ENCODE measurements at places on chromosomes 7 and 10. TPM values are rescaled to one million over a fixed set of nuclear protein-coding genes. Genes with fewer than 3 reads are reported as not detected.

DNA sequence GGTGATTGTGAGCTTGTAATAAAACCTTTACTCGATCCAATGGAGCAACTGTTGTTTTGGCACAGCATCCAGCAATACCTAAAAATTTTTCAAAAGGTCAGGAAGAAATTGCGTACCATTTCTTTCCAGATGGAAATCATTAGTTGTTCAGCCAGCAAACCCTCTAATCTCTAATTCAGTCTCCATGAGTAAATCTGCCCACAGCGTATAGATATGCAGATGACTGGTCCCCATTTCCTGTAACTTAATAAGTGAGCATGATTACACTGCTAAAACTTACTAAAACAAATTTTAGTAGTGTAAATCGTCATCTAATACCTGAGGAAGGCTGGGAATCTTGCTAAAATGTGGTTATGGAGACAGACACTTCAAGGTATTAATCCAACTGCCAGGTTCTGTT, 10.6 kb downstream of the SLC25A16 start:
- no peak overlapping the region for H3K27ac ChIP-seq
- DNase-seq: no peak
- H3K27me3 ChIP-seq: no peaks in the 10 kb centered on the region
- peaks cover 13% of the 10 kb centered on the region for H3K36me3 ChIP-seq
- H3K4me1 ChIP-seq: no peaks in the 10 kb centered on the region

GRCh38 chr10:24502006-24502405, 221.7 kb downstream of the ARHGAP21 start:
- H3K4me3 ChIP-seq: no peak overlapping the region
- no peaks in the 10 kb centered on the region for H3K27me3 ChIP-seq
- H3K36me3 ChIP-seq: peaks cover 17% of the 10 kb centered on the region

DNA sequence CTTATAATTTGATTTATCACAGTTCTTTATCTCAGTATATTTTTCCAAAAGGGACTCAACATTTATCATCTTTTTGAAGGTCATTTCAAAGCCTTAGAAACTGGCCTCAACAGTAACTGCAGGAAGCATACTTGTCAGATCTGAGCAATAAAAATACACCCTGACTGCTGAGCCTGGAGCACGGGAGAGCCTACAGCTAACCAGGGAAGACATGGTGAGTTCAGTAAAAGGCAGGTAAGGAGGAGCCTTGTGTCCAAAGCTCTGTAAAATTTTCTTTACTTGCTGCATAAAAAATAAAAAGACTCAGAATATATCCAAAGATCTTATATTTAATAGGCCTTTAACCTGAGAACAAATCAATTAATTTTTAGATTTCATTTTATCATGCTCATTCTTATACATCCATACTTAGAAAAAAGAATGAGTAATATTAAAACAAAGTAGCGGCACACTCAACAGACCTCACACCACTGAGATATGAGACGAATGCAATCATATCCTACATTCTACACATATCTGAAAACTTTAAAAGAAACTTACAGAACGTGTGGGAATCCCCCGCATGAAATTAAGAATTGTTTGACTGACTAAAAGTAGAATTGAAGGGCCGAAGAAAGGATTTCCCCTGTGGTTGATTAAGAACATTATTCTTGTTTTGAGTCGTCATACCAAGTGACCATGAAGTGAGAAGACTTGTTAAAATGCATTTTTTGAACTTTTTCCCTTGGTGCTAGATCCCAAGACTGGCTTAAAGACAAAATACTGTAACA, 296.4 kb upstream of the MKLN1 start:
- H3K27ac ChIP-seq: no peak overlapping the region
- DNase-seq: no peak
- no peaks in the 10 kb centered on the region for H3K4me1 ChIP-seq
- H3K4me3 ChIP-seq: no peak overlapping the region
- H3K27me3 ChIP-seq: no peaks in the 10 kb centered on the region

Gene NKX2-3
- total RNA-seq: not detected

DNA sequence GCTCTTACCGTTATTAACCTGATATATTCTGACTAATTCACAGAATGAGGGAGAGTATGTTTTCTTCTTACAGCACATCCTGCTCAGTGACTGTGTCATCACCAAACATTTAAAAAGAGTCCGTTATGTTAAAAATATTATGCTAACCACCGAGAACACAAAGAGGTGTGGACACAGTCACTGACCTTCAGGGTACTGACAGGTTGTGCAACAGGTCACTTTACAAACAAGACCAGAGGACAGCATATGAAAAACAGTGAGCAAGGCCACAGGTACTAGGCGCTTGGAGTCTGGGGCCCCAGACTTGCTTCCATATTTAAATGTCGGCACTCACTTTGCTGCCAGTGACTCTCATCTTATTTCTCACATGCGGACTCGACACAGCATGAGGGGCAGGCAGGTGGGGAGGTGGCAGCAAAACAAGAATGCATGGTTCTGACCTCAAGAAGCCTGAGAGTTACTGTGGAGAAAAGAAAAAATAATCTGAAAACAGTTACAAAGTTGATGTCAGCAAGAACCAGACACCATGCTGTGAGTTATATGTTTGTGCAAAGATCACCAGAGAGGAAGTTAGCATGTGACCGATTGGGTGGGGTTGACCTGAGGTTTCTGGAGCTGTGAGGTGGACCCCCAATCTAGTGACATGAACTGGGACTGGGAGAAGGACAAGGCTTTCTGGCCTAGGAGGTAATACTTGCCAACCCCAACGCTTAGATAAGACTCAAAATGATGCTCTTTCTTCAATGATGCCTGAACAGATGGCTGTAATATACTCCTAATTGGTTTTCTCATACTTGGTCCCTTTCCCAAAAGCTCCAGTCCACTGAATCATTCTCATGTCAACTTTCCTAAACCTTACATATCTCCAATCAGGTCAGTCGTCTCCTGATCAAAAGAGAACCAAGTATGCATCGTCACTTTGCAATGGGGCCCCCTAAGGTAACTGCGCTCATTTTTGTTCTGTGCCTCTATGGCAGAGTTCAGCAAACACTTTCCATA, 102.4 kb downstream of the HIPK2 start:
- DNase-seq: no peak
- no peak overlapping the region for H3K4me3 ChIP-seq
- no peak overlapping the region for H3K27ac ChIP-seq
- H3K4me1 ChIP-seq: no peaks in the 10 kb centered on the region

DNA sequence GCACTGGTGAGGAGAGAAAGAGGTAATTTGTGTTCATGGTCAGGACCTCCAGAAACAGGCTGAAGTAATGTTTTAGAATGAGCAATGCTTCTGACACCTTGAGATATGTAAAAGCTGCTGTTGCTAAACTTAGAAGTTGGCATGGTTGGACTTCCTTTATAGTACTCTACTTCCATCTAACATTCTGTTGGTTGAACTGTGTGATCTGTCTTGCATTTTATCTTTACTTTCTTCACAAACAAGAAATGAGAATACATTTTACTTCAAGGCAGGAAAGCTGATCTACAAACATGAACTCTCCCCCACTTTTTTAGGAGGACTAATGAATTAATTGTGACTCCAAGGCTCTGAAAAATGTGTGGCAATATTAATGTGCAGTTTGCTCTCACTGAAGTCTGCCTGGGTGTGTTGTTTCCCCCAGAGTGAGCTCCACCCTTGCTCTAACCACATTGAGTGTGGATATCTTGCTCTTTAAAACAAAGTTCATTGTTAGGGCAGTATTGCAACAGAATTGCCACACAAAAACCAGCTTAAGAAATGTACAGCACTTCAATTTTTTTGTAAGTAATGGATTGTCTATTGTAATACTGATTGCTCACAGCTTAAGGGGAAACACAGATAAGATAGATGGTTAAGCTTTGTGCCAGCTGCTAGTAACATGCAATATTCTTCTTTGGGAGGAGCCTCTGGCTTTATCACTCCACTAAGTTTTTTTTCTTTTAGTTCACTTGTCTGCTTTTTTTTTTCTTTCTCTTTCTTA, 69.0 kb downstream of the ADD3 start:
- DNase-seq: no peak
- H3K4me3 ChIP-seq: no peak overlapping the region
- no peaks in the 10 kb centered on the region for H3K27me3 ChIP-seq
- peaks cover 43% of the 10 kb centered on the region for H3K4me1 ChIP-seq
- no peaks in the 10 kb centered on the region for H3K36me3 ChIP-seq
- no peak overlapping the region for H3K27ac ChIP-seq

Gene ZNF138
- 25.0 TPM for total RNA-seq
